ENCODE measurements at places on chromosomes 1 and 21.

DNA sequence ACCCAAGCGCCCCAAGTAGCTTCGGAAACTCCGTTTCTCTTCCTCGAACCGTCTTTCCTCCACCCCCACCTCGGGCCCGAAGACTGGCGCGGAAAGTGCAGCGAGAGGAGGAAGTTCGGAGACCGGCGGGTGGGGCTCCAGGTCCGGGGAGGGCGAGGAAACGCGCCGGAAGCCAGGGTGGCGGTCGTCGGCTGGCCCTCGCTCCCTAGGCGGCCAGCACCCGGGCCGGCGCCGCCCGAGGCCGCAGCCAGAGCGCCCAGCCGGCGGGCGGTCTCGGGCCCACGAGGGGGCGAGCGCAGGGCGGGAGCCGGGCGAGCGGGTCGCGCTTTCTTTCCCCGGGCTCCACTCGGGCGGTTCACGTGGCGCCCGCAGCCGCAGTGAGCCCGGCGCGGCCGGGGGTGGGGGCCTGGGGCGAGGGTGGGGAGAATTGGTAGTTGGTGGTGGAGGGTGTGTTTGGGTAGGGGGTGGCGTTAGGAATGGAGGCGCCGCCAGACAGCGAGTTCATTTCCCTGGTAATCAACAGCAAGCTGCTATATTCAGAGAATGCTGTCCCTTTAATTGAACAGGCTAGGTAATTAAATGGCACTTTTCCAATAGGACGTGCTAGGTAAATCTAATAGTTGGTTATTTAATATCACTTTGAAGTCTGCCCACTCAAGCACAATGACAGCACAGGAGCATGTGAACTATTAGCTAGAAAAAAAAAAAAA, 6.7 kb downstream of the LMO4 start:
- DNase-seq: peak; percentile 65

GRCh38 chr1:237507005-237507404, 383.7 kb downstream of the ZP4 start:
- no peak for DNase-seq

DNA sequence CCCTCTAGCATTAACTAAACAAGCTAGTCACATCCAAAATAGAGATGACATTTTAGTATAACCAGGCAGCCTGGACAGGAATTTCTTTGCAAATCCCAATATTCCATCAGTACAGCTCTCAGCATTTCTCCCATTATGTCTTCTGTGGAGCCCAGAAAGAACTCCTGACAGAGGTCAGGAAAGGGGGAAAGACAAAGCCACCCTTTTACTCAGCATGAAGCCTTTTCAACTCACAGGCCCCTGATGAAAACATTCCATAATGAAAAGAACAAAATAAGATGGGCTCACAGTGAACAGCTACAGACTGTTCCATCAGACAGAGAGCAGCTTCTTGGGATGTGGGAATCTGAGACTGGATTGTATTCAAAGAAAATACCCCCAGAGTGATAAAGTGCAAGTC, 80.6 kb downstream of the TEX35 start:
- DNase-seq: no peak

DNA sequence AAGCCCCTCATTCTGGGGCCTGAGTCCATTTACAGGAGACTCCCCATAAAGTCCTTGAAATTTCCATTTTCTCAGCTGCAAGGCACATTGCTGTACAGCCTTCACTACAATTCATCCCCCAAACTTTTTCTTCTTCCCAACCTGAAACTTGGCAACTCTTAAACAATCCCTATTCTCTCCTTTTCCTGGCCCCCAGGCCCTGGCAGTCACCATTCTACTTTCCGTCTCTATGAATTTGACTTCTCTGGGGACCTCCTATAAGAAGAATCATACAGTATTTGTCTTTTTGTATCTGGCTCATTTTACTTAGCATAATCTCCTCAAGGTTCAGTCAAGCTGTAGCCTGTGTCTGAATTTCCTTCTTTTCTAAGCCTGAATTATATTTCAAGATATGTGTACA, 332.9 kb downstream of the PCP4 start:
- DNase-seq: no peak

GRCh38 chr1:166151804-166152203, 15.0 kb downstream of the FAM78B start:
- DNase-seq: no peak

DNA sequence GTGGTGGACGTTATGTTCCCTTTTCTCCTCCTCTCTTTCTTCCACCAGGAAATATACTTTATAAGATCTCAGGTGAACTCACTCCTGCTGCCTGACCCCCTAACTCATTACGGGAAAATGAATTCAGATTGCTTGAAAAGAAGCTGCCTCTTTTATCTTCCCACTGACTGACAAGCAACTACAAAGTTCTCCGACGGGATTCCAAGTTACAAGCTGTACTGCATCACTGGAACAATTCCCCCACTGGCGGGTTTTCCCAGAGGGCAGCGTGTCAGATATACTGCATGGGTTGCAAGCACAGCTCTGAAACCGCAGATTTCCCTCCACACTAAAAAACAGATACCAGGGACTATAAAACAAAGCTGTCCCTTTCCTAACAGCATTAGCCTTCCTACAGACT, 390.6 kb downstream of the KCTD3 start:
- DNase-seq: no peak

GRCh38 chr1:63779338-63780211, 5.8 kb downstream of the ROR1 start:
- no peak for DNase-seq

DNA sequence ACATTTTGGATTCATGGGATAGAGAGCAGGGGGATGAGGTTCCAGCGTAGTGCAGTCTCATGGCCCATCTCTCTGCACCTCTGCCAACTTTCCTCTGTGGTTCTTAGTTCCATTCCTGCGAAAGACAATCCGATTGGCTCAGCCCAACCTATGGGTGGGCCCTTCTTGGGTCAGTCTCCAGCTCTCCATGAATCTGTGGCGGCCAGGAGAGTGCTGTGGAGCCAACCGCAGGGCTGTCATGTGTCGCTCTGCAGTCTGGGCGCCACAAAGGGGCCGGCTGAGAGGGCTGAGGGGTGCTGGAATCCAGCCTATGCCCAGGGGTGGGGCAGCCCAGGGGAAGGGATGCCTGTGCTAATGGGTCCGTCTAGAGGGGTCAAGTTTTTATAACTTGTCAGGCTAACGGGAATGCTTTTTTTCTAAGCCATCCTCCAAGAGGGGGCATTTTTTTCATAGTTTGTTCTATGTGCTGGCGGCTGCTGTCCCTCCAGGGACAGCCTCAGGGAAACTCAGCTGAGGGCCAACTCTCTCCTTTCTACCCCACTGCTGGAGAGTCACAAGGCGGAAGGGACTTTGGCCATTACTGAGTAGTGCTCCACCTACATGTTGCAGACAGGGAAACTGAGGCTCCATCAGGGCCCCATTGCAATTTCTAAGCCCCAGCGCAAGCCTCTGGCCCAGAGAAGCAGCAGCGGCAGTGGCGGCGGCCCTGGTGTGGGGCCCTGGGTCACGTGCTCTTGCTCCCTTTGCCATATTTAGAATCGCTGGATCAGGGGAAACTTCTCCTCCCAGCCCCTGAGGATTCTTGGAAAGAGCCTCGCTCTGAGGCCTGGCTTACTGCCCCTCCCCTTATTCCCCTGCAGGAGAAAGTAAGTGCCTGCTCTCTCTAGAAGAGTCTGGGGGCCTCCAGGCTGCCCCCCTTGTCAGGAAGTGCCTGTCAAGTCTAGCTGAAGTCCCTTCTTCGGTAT, 23.4 kb downstream of the KCNQ4 start:
- no peak for DNase-seq

DNA sequence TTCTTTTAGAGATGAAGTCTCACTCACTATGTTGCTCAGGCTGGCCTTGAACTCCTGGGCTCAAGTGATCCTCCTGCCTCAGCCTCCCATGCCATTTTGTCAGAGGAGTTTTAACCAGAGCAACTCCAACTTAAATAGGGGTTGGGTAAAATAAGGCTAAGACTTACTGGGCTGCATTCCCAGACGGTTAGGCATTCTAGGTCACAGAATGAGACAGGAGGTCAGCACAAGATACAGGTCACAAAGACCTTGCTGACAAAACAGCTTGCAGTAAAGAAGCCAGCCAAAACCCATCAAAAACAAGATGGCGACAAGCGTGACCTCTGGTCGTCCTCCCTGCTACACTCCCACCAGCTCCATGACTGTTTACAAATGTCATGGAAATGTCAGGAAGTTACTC, 5.7 kb upstream of the DNAH14 start:
- no peak for DNase-seq

DNA sequence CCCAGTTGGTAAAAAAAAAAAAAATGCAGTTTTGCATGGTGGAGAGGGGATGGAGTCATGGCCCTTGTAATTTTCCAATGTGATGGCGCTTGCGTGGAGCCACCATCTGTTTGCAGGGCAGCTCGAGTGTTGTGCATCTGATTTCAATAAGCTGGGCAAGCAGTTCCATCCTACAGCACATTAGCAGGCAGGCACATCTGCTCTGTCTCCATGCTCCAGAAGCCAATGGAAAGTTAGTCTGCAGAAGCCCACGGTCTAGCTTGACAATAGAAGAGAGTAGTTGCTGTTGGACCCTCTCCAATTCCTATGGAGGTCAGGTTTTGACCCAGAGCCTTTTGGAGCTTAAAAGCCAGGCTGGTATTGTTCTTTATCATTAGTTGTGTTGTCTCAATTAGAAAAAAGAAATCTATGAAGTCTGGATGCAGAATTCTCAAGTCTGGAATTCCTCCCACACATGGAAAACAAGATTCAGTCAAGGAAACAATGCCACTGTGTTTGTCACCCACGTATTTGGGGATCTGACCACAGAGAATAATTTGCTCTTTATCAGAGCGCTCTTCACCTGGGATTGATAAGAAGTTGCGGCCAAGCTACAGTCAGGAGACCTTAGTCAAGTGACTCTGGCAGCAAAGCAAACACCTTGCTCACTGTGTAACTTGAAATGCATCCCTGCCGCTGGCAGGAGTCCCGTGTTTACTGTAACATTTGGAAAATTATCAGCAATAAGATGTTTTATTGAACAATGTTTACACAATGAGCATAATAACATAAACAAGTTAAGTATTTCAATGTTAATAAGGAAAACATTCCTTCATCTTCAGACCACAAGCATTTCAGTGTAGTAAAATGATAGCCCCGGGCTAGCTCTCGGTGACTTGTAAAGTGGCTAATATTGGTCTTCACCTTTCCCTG, 20.7 kb downstream of the NGF start:
- no peak for DNase-seq

- DNase-seq: no peak
Observed at GRCh38 chr1:119859647-119860046, 36.7 kb downstream of the ADAM30 start.

DNA sequence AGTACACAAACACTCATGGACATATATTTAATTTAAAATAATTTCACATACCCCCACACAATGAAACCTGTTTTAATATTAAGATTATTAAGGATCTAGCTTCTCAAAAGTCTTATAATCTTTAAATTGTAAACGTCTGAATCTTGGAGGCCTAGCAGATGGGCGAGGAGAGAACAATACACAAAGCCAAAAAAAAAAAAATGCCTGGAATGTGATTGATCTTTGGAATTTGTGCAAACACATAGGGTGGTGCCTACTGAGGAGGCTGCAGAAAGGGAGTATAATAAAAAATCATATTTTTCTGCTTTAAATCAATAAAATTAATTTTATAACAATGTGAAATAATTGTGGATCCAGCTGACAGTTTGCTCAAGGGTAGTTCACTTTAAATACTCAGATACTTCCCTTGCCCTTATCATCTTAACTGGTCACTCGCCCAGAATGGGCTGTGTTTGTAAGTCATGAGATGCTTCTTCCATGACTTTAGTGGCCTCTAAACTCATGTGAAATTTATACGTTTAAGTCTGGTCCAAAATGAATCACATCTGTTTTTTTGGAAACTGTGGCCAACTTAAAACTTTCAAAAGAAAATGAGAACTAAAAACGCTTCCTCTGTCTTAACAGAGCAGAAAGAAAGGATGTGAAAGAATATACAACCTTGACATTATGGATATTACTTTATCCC, 802.8 kb upstream of the CXADR start:
- DNase-seq: no peak

- no peak for DNase-seq
Observed at GRCh38 chr1:198449727-198450433, 90.6 kb downstream of the ATP6V1G3 start.

GRCh38 chr1:161843156-161843555, 77.0 kb downstream of the ATF6 start:
- no peak for DNase-seq

All from GM12892 (cell line).